ENCODE measurements at places on chromosomes 5 and 9. TPM values are rescaled to one million over a fixed set of nuclear protein-coding genes. Genes with fewer than 3 reads are reported as not detected.

DNA sequence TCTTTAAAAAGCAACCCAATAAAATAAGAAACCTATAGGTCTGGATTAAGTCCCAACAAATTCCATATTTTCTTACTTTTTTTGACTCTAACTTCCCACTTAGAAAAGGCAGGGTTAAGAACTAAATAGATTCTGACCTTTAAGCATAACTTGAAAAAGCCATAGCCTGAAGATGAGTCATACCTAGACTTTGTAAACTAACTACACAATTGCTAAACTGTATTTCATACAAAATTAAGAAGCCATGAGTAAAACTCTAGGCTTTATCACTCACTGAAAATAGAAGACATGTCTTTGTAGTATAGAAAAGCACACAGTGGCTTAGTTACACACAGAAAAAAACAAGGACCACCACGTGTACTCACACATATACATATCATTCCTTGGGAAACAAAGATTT lies 51.5 kb downstream of the MLLT3 start:
- no peak for DNase-seq

The ST6GALNAC6 gene
- 25.4 TPM for total RNA-seq

DNA sequence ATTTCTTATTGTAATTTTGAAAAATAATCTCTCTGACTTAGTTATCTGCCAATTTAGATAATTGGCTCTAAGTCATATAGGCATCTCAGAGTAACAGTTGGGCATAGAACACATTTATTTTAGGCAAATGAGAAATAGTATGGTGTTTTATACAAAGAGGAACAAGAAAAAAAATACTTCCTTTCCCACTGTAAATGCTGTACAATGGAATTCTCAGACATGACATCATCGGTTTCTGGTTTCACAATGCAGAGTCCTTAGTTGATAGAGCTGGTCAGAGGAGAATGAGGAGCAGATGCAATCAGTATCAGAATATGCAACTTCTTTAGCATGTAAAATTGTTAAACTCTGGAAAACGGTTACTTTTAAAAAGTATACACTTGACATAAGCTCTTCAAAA lies 49.4 kb downstream of the PLK2 start:
- DNase-seq: no peak

The FOXD4 gene
- total RNA-seq: 0.77 TPM

DNA sequence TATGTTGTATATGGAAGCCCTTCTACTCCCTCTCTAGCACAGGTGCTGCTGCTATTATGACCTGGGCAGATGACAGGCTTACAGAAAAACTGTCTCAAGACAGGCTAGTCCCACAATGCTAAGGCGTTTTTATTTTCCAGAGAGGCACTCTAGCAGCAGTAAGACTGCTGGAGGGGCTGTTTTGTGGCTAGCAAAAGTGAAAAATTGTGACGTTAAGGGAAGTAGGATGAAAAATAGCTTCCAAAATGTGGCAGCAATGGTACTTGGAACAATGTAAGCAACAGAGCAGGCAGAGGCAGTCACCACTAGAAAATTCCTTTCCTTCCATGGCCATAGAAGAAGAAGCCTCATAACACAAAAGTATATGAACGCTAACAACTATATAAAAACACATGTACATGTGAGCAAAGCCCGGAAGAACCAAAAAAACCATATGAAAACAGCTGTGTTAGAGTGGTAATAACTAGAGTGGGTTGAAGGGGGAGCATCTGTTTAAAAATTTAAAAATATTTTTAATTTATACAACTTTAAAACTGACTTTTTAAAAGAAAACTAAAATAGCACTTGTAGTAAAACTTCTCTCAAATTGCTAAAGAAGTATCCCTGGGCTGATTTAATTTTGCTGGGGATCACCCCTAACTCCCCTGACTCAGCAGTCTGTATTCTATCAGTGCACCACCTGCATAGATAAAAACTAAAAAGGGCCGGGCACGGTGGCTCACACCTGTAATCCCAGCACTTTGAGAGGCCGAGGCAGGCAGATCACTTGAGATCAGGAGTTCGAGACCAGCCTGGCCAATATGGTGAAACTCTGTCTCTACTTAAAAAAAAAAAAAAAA lies 30.6 kb downstream of the CLINT1 start:
- DNase-seq: no peak

The PCDHGB6 gene
- total RNA-seq: 53.7 TPM

The SPINK4 gene
- not detected for total RNA-seq

- no peak for DNase-seq
Measured at GRCh38 chr9:71025728-71026127, 95.7 kb downstream of the TRPM3 start.

The SNX2 gene
- 72.7 TPM for total RNA-seq

GRCh38 chr5:32095261-32095671 lies 78.9 kb downstream of the GOLPH3 start:
- no peak for DNase-seq

GRCh38 chr9:84349671-84350070 lies 9.1 kb upstream of the SLC28A3 start:
- DNase-seq: no peak

- DNase-seq: no peak
Measured at GRCh38 chr9:111744363-111744762, 50.4 kb downstream of the SHOC1 start.

DNA sequence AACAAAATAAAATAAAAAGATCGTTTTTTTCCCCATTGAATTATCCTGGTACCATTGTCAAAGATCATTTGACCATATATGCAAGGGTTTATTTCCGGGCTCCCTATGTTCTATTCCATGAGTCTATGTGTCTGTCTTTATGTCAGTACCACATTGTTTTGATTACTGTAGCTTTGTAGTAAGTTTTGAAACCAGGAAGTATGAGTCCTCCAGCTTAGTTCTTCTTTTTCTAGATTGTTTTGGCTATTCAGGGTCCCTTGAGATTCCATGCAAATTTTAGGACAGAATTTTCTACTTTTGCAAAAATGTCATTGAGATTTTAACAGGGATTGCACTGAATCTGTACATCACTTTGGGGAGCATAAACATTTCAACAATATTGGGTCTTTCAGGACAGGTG lies 18.7 kb upstream of the EEIG1 start:
- no peak for DNase-seq

The HSPA9 gene
- 250 TPM for total RNA-seq

The ADAMTS6 gene
- total RNA-seq: 8.2 TPM

- no peak for DNase-seq
Measured at GRCh38 chr5:86526811-86527348, 90.9 kb upstream of the COX7C start.

- no peak for DNase-seq
Measured at GRCh38 chr5:178474562-178475184, 115.5 kb downstream of the COL23A1 start.

GRCh38 chr9:1400983-1401382 lies 350.8 kb downstream of the DMRT2 start:
- DNase-seq: no peak

The CCDC171 gene
- total RNA-seq: 7.2 TPM

The FGF10 gene
- total RNA-seq: 3.8 TPM

The CMBL gene
- 22.2 TPM for total RNA-seq

DNA sequence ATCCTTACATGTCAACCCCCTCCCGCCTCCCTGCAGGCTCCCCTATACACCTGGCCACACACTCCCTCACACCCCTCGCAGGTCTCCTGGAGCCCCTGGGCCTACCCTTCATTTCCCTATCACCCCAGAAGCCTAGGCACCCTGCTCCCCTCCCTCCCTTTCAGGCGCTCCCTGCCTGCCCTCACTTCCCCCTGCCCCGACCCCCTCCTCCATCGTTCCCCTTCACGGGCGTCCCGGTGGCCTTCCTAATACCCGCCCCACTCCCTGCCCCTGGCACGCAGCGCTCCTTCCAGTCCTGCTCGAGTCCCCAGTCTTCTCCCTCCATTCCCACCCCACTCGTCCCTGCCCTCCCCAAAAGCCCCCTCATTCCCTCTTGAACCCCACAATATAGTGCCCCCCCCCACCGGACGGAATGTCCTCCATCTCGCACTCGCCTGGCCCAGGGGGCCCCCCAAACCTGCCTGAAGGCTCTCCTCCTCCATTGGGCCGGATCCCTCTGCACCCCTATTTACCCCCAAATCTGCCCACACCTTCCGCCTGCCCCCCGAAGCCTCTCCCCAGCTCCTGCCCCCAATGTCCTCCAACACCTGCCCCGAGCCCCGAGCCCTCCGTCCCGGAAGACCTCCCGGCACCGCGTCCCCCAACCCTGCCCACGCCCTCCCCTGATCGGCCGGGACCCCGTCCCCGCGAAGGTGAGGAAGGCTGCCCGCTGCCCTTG lies 746 bp downstream of the STRBP start:
- no peak for DNase-seq

The RMI1 gene
- total RNA-seq: 37.6 TPM

- no peak for DNase-seq
Measured at GRCh38 chr5:73749485-73750270, 123.7 kb downstream of the ARHGEF28 start.

- DNase-seq: no peak
Measured at GRCh38 chr5:57986761-57987341, 473.0 kb downstream of the PLK2 start.

GRCh38 chr9:13932528-13933267 lies 381.2 kb downstream of the NFIB start:
- DNase-seq: no peak

DNA sequence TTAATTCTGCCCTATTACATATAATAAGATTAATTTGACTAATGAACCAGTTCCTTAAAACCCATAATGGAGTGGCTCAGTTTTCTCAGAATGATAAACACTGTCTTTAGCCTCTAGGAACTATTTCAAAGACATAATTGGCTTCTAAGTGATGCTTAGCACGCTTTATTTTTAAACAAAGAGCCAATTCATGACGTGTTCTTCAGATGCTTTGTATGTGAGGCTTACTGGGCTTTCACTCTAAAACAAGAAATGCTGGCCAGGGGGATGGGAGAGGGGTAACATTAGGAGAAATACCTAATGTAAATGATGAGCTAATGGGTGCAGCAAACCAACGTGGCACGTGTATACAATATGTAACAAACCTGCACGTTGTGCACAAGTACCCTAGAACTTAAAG lies 7.6 kb upstream of the SFXN1 start:
- DNase-seq: no peak

- no peak for DNase-seq
Measured at GRCh38 chr5:88691230-88691582, 191.8 kb downstream of the MEF2C start.

- no peak for DNase-seq
Measured at GRCh38 chr5:146653560-146653959, 137.6 kb upstream of the GPR151 start.

DNA sequence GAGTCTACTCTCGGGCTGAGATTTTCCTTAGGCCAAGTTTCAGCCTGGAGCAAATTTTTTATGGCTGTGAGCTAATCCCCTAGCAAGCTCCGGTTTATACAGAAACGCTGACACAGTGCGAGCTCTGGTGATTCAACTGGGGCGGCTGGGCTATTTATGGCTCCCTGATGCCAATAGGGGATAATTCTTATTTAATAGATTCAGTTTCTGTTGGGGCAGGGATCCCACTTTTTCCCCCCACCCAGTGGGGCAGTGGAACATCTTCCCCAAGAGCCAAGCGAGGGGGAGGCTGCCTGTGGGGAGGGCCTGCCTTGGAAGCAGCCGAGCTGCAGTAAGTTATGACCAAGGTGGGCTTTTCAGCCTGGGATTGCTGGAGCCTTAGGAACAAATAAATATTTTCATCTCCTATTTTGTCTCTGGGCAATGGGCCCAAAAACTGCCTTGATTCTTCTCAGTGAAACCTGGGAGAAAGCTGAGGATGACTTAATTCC lies 129.1 kb downstream of the MACROH2A1 start:
- no peak for DNase-seq

GRCh38 chr5:180324601-180324950 lies 28.6 kb downstream of the GFPT2 start:
- no peak for DNase-seq

DNA sequence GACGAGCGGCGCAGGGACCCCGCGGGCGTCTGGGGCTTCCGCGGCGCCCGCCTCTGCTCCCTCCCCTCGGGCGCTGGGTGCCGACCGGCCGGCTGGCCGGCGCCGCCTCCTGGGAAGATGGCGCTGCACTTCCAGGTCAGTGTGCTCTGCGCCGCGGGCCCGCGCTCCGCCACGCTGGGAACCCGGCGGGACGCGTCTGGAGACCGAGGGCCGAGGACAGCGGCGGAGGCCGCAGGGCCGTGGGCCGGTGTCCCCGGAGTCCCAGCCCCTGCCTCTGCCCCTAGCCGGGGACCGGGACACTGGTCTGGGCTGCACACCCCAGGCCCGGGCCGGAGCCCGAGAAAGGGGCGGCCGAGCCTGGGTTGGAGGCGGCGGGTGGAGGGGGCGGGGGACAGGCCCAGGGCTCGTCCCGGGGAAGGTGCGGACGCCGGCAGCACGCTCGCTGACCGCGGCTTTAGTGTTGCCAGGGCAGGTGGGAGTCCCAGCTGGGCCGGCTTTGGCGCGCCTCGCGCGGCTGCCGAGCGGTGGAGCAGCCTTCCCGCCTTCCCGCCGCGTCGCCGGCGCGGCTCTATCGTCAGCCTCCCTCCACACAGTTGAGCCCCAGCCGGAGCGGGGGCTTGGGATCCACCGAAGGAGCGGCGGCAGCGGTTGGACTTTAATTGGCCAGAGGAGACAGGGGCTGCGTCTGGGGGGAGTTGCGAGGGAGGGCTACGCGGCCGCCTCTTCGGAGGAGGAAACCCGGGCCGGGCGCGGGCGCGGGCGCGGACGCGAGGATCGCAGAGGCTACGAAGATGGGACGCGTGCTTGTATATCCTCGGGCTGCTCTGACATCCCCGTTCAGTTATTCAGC lies at the start of gene RANBP17:
TSS of gene RANBP17 (plus strand) at position 102 of the 850 bp plus-strand sequence.
- DNase-seq: peak; percentile 65

DNA sequence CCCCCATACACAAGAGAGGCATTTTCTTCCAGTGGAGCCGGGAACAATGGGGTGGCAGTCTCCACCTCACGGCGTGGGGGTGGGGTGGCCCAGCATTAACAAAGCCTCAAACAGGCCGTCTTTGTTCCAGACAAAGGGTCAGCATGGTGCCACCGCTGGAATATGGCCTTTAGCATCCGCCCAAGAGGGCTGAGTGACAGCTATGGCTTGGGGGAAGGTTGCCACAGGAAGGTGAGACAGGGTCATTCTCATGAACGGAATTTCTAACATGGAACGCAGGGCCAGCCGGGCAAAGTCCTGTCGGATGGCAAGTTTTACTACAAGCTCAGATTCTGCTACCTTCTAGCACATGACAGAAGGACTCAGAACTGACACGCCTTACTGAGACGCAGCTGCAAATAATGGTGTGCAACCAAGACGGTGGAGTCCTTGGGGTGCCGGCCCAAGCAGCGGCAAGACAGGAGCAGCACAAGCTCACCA lies 64.0 kb downstream of the OTULIN start:
- DNase-seq: peak; percentile 64

GRCh38 chr5:153043886-153044285 lies 446.6 kb upstream of the GRIA1 start:
- DNase-seq: no peak

- no peak for DNase-seq
Measured at GRCh38 chr9:95157481-95158151, 159.9 kb downstream of the FANCC start.

DNA sequence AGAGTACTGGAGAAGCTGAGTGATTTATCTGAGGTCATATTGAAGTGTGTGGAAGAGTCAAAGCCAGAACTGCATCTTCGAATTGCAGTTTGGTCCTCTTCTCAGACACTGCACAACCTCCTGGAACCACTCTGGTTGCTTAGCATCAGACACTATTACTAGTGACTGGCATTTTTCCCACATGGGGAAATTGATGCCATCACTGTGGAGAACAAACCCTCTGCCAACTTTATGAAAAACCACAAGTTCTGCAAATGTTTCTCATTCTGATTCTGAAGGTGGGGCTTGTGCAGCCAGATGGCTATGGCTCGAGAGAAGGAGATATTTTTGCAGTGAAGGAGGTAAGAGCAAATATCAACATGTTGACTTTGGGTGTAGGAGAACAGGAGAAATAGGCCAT lies 67.2 kb downstream of the KCTD16 start:
- DNase-seq: no peak

GRCh38 chr5:55413644-55414043 lies 105.9 kb downstream of the MTREX start:
- DNase-seq: no peak

Measured in neural crest cell (in vitro differentiated cells).